Left renal pelvis (tissue), 4 donors: ENCODE measurements at places on chromosomes 16 and 17. TPM values are rescaled to one million over a fixed set of nuclear protein-coding genes. Genes with fewer than 3 reads are reported as not detected.

KRTAP2-3 gene
- not detected for polyA plus RNA-seq

HBA1 gene
- polyA plus RNA-seq, result 13,427 TPM

LGALS9B gene
- not detected for polyA plus RNA-seq

NEUROD2 gene
- 0.03 TPM for polyA plus RNA-seq

- DNase-seq, result no peak
Measured at GRCh38 chr17:65742403-65743307, 181.2 kb upstream of the AXIN2 start.

DNA sequence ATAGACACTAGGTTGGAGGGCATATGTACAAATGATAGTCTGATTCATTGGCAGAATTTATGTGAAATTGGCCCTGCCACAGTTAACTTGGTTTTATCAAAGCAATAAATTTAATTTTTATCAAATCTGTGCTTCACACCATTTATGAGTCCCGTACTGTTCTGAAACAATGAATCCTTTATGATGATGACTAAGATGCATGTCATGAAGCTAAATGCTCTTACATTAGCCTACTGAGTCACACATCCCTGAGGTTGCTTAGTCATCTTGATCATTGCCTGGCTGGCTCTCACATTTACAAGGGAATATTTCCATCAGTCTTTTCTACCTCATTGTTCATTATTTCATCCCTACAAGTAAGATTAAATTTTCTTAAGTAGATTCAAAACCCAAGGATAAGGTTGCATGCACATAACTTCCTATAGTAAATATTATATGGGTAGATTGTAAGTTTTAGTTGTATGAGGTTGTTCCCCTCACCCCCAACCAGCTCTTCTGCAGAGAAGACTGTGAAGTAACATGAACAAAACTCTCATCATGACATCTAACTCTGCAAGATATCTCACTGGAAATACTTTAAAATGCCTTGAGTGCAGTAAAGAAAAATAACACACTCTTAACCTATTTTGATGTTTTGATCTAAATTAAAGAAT, 170.7 kb downstream of the CYB561 start:
- DNase-seq, result no peak

GRCh38 chr16:56933828-56934598, 2.1 kb downstream of the HERPUD1 start:
- DNase-seq, result no peak

DNA sequence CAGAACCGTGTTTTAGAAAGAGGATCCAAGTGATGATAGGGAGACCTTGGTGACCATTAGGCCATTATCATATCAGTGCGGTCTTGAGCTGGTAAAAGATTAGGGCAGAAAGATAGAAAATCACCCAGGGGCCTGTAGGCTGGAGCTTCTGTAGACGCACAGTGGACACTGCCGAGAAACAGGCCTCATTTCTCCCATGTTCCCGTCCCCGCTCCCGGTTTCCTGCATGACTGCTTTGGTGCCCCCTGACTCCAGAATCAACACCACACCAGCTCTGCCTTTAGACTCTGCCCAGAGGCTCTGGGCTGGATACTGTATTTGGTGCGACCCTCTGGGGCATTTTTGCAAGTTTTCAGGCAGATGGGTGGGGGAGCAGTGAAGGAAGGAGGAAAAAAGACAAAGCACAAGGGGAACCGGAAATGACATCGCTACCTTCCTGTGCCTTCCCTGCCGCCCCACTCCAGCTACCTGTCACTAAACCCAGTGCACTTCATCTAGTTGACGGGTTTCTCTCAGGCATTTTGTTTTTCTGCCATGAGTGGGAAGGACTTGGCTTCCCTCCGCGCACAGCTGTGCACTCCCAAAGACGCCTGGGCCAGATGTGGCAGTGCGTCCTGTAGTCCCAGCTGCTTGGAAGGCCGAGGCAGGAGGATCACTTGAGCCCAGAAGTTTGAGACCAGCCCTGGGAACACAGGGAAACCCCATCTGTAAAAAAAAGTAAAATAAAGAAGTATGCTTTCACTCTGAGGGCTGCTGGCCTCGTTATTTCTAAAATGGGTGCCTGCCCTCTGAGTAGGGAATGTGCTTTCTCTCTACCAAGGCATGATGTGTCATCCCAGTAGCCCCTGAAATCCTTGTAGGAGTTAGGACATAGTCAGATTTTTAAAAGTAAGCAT, 214.1 kb downstream of the RPTOR start:
- DNase-seq, result no peak

GRCh38 chr16:85401917-85402766, 211.0 kb upstream of the GSE1 start:
- no peak for DNase-seq

- DNase-seq, result no peak
Measured at GRCh38 chr17:44077595-44077909, 7.0 kb downstream of the G6PC3 start.

DNA sequence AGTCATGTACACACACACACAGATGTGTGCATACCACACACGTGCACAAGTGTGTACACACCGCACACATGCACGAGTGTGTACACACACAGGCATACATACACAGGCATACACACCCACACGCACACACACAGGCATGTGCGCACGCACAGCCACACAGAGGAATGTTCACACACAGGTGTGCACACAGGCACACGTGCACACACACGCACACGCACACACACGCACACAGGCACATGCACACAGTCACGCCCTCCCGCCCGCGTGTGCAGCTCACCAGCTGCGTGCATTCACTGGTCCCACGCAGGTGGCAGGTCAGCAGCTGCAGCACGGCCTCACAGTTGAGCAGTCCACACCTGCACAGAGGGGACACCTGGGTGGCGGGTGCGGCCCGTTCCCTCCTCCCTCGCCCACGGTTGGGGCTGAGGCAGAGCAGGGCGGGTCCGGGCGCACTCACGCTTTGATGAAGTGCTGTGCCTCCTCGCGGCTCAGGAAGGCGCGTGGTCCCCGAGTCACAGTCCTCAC, 7.7 kb downstream of the TEPSIN start:
- DNase-seq, result no peak

GRCh38 chr17:58232707-58233156, 5.7 kb upstream of the LPO start:
- DNase-seq, result no peak

DNA sequence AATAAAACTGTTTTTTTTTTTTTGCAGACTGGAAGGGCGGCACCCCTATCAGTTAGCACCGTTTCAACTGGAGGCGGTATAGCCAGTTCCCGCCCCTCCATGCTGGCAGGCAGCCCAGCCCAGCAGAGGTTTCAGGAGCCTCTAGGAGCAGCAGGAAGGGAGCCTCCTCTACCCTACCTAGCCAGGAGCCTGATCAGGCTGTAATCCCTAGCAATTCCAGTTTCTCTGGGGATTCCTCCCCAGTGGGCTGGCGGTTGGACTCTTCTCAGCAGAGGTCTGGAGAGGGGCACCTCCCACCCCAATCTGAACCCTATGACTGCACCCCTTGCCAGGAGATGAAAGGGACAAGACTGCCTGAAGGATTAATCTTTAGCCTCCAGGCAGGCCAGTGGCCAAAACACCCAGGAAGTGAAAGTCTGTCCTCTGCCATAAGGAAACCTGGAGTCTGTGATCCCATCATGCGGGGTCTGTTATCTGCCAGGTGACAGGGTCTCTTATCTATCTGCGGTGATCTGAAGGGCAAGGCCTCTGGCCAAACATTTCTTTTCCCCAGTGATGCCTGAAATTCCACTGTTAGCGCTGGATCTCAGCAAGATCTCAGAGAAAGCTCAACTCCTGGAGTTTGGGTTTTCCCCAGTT, 4.9 kb upstream of the CDH1 start:
- DNase-seq, result no peak

- no peak for DNase-seq
Measured at GRCh38 chr17:3935825-3936355, 19.6 kb upstream of the P2RX1 start.
